ENCODE measurements at places on chromosomes 7 and 10.
A peak's percentile ranks its signal among the peaks of the same experiment; 100 is the strongest.

DNA sequence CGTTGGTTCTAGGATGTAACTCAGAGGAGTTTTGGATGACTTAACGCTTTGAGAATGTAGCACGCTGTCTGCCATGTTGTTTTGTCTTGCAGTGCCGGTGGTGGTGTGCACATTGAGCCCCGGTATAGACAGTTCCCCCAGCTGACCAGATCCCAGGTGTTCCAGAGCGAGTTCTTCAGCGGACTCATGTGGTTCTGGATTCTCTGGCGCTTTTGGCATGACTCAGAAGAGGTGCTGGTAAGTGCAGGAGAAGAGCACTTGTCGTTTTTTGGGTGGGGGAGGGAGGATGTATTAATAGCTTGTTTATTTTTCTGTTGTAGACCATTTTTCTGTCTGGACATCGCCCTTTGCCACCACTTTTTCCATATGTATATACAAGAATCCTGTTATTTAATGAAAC is 6.3 kb downstream of the NDUFB2 start:
- DNase-seq, result no peak

- no peak for DNase-seq
Measured at GRCh38 chr7:100739934-100740333, 6.5 kb downstream of the ZAN start.

DNA sequence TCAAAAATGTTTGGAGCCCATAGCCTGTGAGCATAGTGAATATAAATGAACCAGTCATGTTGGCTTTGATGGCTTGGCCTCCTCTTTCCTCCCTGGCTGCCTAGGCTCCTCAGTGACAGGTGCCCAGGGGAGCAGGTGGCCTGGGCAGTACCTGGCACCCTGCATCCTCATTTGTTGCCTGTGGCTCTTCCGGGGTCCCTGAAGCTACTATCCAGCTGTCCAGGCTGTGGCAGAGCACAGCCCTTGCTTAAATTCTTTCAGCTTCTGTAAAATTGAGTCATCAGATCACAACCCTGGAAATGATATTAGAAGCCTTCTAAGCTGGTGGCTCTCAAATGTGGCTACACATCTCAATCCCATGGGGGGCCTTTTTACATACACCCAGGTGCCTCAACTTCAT is 525.4 kb downstream of the GALNT17 start:
- no peak for DNase-seq

GRCh38 chr7:39383136-39383535 is 183.1 kb upstream of the YAE1 start:
- DNase-seq, result no peak

GRCh38 chr10:21402606-21403083 is 122.8 kb downstream of the SKIDA1 start:
- DNase-seq, result no peak

GRCh38 chr7:139080905-139081304 is 28.6 kb downstream of the ZC3HAV1 start:
- no peak for DNase-seq

DNA sequence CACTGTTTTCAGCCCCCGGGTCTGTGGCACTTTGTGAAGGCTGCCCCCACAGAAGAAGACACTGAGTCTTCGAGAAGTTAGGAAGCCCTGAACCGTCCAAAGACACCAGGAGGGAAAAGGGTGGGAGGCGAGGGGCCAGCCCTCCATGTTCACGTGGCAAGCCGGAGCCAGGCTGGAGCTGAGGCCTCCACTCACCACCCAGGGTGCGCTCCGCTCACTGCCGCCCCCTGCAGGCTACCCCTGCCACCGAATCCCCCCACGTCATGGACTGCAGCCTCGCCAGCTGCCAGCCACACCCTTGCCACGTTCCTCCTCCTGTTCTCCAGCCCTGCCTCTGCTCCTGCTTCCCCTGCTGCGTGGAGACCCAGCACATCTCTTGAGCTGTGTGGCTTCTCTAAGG is 59.0 kb upstream of the EN2 start:
- no peak for DNase-seq

GRCh38 chr10:61941202-61941681 is 39.7 kb downstream of the ARID5B start:
- no peak for DNase-seq

DNA sequence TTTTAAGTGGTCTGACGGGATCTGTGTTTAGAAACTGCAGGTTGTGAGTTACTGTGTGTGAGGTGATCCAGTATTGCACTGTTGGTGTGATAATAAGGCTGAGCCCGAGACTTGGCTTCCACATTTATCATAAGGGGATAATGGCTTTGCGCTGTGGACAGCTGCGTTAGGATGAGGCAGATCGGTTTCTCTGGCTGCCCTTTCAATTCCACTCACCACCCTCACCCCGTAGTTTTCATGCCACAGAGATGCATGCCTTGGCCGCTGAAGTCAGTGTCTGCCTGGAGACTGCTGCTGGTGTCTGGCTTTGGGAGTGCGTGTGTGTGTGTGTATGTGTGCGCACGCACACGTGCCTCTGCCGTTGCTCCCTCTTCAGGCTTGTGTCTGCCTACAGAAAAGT is 273.0 kb downstream of the CCDC3 start:
- DNase-seq, result no peak

DNA sequence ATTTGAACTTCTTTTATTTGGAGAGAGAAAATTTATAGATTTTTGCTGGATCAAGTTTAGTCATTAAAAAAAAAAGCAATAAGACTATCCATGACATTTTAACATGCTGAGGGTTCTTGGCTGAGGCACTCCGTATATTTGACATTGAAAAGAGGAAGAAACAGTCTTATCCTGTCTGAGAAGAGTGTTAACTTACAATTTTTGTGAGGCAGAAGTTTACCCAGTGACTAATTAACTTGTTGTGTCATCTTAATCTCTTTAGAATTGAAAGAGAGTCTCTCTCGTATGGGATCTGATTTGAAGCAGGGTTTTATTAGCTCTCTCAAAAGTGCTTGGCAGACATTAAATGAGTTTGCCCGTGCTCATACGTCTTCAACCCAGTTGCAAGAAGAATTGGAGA is 39.3 kb downstream of the SEC23IP start:
- DNase-seq, result no peak

DNA sequence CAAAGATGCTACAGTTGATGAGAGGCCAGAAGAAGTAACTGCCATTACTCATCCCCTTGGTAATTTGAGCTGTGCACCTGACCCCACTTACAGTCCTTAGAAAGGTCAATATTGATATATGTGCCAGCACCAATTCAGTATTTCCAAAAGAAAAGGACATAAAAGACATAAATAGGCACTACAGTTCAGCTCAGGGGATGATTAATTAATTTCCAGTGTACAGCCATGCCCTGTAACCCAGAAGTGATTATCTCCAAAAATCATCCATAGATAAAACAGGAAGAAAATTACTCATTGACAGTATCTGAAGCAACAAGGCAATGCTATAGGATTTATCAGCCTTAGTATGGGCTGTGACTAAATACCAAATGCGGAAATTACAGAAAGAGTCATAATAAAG is 82.4 kb downstream of the PHYHIPL start:
- no peak for DNase-seq

- DNase-seq, result no peak
Measured at GRCh38 chr10:52783726-52784125, 11.1 kb upstream of the MBL2 start.

DNA sequence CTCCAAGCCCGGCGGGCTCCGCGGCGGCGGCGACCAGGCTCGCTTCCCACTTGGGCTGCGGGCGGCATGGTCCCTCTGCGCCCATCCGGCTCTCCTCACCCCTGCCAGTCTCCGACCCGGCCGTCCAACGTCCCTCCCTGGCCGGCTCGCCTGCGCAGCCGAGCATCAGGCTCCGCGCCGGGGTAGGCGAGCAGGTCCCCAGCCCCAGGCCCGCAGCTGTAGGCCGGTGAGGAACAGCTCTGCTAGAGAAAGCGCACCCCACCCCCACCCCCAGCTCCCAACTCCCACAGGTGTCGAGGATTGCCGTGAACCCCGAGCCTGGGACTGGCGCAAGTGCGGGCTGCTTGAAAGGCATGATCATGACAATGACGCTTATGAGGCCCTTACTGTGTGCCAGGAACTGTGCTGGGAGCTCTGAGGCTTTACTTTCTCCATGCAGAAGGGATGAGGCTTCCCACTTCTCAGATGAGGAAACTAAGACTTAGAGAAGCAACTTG is 20.8 kb upstream of the PAX2 start:
- DNase-seq, result no peak

DNA sequence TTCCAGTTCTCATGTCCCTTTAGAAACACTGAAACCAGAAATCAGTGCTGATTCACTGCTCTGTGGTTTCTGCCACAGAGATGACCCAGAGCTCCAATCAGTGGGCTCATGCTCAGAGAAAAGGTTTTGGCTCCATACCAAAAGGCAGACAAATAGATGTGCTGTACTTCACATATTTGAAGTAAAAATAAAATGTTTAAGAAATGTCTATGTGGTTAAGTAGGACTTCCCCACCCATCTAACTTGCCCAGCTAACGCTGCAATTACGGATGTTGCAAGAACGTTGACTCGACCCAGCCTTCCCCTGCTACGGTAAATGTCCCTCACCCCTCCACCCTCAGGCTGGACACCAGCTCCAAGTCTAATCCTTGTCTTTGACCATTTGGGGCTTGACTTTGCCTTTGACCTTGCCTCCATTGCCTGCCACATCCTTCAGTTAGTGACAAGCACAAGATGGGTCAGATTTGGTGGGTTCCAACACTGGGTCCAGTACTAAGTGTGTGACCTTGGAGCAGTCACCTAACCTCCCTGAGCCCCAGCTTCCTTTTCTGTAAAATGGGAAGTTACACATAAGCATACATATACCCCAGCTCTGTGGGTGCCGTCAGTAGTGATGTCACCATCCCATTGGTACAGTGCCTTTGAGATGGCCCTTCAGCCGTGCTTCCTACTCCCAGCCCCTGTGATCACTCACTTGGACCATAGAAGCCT is 95.8 kb downstream of the CHST15 start:
- peak; percentile 90 for DNase-seq

DNA sequence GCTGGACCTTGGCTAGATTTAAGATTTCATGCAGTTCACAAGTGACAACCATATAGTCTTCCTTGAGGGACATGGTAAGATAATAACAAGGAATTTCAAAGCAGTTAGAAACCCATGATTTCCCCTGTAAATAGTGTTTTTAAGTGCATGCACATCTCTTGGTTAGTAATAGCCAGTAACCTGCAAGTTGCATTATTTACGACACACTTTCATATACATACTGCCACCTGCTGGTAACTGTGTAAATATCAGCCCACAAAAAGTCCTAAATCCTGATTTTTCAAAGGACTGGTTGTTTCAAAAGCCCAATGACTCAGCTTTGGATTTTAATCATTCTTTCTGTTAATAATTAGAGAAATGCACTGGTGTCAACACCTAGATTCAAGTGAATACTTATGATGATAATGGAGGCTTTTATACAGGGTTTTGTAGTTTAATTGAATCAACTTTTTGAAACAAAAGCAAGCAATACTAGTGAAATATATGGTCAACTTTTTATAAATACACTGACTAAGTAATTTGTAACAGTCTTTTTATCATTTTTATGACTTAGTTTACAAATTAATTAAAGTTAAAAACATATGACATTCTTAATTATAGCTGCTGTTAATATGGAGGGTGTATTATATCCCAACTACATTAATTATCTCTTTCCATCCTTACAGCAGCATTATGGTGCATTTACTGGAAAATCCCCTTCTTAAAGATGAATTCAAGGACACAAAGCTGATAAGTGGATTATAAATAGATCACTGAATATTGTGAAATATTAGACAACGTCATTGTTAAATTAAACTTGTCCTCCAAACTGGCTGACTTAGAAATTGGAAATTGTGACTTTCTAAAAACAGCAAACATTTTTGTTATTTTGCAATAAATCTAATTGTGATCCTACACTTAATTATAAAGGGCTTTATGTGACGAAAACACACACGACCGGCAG is 367.7 kb upstream of the SEMA3D start:
- DNase-seq, result peak; percentile 55

DNA sequence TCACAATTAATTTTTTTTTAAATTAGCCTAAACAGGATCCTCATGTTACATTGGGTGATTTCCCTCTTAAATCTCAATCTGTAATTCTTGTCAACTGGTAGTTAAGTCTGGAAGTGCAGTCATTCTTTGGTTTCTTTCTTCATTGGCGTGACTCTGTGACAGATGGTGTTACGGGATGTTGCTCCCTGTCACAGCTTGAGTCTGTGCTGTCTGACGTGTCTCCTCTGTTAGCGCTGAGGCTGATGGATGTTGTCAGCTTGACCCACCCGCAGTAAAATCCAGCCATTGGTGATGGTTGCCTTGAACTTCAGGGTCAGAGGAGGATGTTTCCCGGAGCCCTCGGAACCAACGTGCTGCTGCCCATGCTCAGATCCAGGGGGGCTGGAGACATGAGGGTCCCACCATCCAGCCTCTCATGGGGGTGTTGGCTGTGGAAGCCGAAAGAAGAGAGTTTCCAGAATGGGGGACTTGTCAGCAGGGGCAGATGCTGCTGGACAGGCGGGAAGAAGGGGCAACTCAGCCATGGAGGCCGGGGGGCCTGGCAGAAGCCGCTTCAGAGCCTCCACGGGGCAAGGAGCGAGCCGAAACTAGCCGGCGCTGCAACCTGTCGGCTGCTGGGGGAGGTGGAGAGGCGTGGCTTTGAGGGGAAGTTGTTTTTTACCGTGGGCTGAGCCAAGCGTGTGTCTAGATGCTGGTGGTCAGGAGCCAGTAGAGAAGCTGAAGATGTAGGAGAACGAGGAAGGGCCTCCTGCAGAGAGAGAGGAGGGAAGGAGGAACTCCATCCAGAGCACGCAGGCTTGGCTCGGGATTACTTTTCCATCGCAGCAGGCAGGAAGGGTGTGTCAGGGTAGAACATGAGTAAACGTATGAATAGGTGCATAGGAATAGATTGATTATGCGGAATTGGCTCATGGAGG is 3.5 kb downstream of the SUN1 start:
- no peak for DNase-seq

Data from PC-9 (cell line).